Fibroblast of villous mesenchyme (primary cell): ENCODE measurements at places on chromosomes 6 and 20. TPM values are rescaled to one million over a fixed set of nuclear protein-coding genes. Genes with fewer than 3 reads are reported as not detected.

GRCh38 chr20:62825986-62826645 is 9.3 kb downstream of the COL9A3 start:
- DNase-seq, result no peak

DNA sequence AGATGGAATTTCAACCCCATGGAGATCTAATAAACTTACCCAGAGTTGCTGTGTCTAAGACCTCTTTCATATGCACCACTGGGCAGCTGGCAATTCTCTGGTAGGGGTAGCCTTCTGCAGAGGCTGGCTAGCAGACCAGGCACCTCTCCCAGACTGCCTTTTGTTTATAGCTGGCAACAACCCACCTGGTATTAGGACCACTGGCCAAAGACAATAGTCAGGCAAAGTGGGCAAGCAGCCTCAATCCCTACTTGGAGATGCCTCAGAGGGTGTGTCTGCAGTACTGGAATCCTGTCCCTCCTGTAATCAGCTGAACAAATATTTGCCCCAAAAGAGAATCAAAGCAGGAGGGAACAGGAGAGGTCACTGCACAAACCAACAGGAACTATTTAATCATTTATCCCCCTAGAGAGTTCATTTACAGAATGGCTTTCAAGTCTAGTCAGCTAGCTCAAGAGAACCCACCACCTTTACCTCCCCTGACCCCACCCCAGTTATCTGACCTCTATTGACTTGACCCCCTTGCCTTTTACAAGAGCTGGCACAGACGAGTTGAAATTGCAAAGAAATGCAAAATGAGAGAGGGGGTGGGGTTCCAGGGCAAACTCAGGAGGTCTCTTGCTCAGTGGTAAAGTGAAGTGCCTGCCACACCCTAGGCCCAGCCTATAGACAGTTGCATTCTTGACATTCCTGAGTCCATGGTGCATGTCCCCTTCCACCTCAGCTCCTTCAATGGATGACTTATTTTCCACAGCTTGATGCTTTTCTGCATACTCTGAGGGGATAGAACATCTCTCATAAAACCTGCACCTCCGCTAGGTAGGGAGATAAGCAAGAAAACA is 2.8 kb downstream of the BCL2L1 start:
- no peak for DNase-seq

GRCh38 chr20:63932606-63933160 is 23.5 kb downstream of the UCKL1 start:
- DNase-seq, result no peak

GRCh38 chr6:93474733-93475179 is 55.4 kb upstream of the EPHA7 start:
- no peak for DNase-seq

- DNase-seq, result peak; percentile 65
Observed at GRCh38 chr20:47559141-47559540, 57.5 kb downstream of the NCOA3 start.

- DNase-seq, result no peak
Observed at GRCh38 chr20:42461965-42462593, 727.6 kb downstream of the PTPRT start.

DNA sequence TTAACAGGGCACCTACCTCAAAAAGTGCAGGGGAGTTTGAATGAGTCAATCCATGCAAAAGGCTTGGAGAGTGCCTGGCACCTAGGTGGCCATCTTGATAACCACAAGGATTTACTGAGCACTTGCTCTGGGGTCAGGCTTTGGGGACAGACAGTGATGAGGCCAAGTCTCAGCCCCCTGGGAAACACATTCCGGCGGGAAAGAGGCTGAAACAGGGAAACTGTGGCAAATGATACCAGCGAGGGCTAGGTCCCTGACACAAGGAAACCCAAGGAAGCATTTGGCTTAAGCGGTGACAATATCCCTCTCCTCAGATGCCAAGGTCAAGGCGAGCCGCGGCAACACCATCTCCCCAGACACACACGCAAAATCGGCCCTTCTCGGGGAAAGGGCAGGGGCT is 527 bp upstream of the DOK5 start:
- no peak for DNase-seq

GRCh38 chr20:54110457-54110856 is 40.1 kb upstream of the BCAS1 start:
- DNase-seq, result peak; percentile 84

DNA sequence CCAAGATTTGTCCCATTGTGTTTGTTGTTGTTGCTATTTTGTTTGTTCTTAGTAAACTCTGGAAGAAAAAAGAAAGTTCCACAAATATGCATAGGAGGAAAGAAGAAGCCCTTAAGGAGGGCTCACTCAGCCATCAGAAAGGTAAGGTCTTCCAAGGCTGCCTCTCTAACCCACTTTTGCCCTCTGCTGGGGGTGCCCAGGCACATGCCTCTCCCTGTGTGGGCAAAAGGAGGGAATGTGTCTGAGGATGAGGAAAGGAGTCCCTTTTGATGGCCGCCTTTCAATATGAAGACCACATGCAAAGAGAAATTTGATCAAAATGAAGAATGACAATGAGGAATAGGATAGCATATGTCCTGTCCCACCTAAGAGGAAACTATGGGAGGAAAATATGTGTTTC is 248.2 kb upstream of the POU3F2 start:
- DNase-seq, result no peak

DNA sequence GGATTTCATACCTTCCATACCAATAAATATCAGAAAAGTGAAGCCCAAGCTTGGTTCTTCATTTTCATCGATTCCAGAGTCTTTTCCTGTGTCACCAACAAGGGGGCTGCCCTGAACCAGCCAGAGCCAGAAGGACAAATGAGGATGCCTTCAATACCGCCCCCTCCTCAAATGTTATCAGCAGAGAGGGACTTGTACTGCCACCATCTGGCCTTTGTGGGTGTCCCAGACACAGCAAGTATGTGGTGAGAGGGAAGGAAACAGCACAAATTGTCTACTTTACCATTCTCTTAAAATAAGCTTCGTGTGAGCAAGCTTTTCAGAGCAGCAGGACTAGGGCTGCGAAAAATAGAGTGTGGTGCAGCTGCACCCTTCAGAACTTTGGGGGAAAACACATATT is 165.3 kb downstream of the SOBP start:
- no peak for DNase-seq

DNA sequence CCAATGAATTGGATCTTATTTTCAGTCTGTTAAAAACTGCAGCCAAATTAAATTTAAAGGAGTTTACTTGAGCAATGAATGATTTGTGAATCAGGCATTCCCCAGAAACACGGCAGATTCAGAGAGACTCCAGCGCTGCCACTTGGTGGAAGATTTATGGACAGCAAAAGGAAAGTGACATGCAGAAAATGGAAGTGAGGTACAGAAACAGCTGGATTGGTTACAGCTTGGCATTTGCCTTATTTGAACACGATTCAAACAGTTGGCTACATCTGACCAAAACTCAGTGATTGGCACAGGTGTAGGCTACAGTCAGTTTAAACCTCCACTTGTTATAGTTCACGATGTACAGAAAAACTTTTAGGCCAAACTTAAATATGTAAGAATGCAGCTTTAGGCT is 257.6 kb upstream of the IMPG1 start:
- DNase-seq, result no peak

Gene DEF6
- 0.32 and 1.3 TPM in 2 replicates for total RNA-seq

Gene OR2H2
- total RNA-seq, result not detected in 2 replicates
